ENCODE measurements at places on chromosomes 12 and 14.
A peak's percentile ranks its signal among the peaks of the same experiment; 100 is the strongest.

DNA sequence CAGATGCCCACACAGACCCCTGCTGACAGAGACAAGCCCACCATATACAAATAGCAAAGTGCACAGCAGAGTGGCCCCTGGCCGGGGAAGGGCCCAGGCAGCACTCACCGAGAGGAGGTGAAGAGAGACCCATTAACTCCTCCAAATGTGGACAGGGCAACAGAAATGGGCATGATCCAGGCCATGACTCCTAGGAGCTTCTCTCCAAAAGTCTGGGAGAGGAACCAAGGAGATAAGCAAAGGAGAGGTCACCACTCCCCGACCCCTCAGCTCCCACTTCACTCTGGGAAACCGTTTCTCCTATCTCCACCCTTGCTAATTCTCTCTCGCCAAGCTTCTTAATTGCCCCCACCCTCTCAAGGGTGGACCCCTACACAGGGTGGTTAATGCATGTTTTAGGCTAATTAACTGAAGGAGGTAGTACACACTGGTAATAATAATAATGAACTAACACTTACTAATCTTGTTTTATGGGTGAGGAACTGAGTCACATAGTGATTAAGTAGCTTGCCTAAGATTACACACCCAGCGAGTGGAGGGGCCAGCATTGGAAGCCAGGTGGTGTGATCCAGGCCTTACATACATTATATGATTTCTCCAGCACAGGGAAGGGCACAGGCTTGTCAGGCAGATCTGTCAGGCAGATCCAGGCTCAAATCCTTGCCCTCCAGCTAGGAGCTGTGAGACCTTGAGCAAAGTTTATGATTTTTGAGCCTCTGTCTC, 18.9 kb upstream of the CEBPE start:
- peak; percentile 37 for DNase-seq

- DNase-seq, result no peak
Observed at GRCh38 chr12:77049767-77050353, 15.5 kb downstream of the E2F7 start.

GRCh38 chr12:46369095-46369473, 3.5 kb downstream of the SLC38A2 start:
- no peak for DNase-seq

- DNase-seq, result no peak
Observed at GRCh38 chr14:58825606-58826005, 187.8 kb downstream of the DACT1 start.

DNA sequence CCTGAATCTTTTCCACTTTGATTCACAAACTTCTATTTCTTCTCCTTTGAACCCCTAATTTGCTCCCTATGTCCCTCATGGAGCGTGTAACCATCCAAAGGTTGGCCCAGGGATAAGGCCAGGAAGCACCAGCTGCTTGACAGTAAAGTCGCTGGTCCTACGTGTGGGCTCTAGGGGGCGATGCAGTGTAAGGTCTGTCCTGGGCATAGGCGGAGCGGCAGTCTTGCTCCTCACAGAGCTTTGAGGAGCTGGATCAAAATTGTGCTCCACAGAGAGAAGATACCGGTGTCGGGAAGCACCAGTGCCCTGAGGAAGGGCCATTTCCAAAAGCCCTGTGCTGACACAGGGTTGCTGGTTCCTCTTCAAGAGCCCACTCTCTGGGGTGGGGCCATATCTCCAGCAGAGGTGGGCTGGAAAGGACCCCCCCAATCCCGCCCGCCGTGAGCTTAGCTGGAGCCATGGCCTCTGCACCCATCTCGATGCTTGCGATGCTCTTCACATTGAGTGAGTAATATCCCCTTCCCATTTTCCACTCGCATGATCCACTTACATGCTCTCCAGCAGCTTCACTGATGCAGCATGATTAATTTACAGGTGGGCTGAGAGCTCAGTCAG, 49.9 kb upstream of the OR4E1 start:
- peak; percentile 85 for DNase-seq

DNA sequence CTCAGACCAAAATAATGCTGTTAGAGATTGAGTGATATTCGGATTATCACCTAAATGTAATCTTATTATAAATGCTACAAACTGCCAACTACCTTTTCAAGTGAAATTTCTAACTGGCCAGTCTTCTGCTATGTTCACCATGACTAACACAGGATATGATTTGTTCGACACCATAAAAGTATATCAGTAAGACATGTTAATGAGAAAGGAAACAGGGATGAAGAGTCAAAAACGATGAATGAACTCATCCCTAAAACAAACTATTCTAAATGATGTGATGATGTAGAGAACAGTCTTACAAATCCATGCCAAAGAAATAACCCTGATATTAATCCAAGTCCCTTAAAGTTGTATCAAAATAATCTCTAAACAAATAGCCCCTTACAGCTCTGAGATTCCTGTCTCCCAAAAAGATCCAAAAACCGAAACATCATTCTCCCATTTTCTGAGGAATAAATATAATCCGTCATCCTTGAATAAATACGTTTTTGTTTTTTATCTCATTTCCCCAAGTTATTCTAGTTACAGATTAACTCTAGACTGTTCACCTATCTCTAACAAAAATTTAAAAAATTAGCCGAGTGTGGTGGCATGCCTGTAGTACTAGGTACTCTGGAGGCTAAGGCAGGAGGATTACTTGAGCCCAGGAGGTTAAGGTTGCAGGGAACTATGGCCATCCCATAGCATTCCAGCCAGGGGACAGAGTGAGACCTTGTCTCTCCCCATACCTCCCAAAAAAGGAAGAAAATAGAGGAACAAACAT, 9.1 kb downstream of the SCAF11 start:
- no peak for DNase-seq

GRCh38 chr12:69106482-69107118, 132.8 kb upstream of the CPSF6 start:
- DNase-seq, result no peak

GRCh38 chr14:76720382-76720813, 40.9 kb upstream of the VASH1 start:
- peak; percentile 64 for DNase-seq

- no peak for DNase-seq
Observed at GRCh38 chr14:31271648-31272047, 64.1 kb upstream of the HECTD1 start.

GRCh38 chr12:3797531-3798048, 44.7 kb upstream of the CRACR2A start:
- no peak for DNase-seq

DNA sequence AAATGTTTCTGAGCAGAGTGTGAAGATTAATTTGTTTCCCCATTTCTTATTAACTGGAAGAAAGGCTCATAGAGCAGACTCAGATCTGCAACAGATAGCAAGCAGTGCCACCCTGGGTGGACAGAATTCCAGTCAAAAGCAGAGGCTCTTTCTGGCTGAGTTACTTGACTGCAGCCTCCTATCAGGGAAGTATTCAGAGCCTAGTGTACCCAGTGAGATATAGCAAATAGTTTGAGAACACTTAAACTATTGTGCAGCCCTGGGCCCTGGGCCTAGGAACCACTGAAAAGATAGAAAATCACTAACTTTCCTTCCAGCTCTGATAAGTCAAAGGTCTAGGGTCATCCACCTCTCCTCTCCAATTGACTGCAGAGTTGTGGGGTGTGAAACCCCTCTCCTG, 11.2 kb upstream of the AQP2 start:
- no peak for DNase-seq

GRCh38 chr12:38141239-38141638, 175.3 kb upstream of the ALG10B start:
- DNase-seq, result no peak

GRCh38 chr14:96917442-96917963, 120.3 kb downstream of the VRK1 start:
- no peak for DNase-seq

GRCh38 chr12:93895089-93895445, 217.9 kb downstream of the CRADD start:
- no peak for DNase-seq

DNA sequence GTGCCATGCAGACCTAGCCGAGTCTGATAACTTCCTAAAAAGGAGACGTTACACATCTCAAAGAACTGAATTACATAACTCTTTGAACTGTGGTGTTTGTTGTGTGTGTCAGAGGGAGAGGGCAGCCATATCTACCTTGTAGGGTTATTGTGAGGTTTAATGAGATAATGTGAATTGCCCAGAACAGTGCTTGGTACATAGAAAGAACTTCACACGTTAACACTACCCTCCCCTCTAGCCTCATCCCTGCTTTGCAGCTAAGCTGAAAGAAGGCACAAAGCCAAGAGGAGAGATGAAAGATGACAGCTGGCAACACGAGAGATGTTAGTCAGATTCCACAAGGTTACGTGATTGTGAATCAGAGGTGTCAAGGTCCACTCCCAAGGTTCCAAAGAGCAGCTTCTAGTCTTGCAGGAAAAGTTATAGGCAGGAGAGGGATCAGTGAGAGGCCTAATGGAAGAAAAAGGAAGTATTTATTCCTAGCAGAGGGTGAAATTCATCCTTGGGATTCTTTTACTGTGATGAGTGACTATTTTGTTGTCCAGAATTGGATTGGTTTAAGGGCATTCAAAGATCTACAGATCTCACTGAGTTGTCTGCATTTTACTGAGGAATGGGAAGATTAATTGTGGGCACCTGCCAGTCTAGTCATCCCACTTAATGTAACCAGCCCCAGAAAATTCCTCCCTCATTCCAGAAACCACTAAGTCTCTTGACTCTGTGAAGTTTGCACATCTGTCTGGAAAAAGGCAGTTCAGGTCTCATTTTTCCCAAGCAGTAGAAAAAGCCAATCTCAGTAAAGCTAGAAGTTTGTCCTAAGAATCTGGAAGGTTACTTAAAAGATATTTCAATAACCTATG, 25.9 kb upstream of the WNK1 start:
- DNase-seq, result no peak

DNA sequence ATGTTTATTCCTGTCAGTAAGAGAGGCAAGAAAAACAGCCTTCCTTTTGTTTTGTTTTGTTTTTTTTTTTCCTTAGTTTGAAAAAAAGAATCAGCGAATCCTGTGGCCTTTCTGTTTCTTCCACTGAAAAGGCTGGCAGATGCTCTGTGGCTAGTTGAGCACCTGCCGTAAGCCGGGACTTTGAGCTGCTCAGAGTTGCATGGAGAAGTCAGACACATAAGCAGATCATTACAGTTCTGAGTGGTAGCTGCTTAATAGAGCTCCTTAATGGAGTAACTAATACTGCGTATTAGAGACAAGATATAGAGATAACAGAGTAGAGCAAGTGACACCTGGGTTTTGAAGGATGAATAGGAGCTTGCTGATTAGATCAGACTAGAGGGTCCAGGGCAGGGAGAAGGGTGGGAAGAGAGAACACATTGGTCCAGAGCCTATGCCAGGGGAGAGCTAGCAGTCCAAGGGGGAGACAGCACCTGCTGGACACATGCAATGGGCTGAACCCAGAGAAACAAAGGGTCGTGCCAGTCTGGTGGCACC, 129.4 kb downstream of the TSPAN9 start:
- no peak for DNase-seq

DNA sequence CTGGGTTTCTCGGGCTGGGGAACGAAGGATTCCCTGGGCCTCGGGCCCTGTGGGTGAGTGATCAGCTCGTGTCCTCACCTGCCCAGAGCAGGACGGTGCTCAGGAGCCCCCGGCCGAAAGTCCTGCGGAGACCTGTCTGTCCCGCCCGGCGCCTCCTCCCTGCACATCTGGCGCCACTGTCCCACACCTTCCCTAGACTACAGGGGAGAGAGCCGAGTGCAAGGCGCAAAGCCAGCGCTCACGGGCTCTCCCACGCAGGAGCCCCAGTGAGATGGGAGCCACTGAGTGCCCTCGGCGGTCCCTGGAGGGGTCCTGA, 13.1 kb upstream of the TEX22 start:
- DNase-seq, result no peak

- no peak for DNase-seq
Observed at GRCh38 chr14:32350020-32350419, 20.9 kb downstream of the AKAP6 start.

- DNase-seq, result no peak
Observed at GRCh38 chr14:35140718-35141581, 18.6 kb downstream of the PRORP start.

- no peak for DNase-seq
Observed at GRCh38 chr12:77861317-77861716, 30.6 kb downstream of the NAV3 start.

DNA sequence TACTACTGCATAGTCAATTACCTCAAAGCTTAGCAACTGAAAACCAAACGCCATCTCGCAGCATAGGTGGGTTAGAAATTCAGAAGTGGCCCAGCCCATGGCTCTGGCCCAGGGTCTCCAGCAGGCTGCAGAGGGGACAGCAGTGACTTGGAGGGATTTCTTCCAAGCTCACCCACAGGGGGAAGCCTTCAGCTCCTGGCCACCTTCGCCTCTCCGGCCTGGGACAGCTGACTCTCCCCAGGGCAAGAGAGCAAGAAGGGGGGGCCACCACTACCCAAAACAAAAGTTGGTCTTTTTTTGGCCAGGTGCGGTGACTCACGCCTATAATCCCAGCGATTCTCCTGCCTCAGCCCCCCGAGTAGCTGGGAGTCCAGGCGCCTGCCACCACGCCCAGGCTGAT, 32.2 kb upstream of the ANKRD9 start:
- DNase-seq, result peak; percentile 68

DNA sequence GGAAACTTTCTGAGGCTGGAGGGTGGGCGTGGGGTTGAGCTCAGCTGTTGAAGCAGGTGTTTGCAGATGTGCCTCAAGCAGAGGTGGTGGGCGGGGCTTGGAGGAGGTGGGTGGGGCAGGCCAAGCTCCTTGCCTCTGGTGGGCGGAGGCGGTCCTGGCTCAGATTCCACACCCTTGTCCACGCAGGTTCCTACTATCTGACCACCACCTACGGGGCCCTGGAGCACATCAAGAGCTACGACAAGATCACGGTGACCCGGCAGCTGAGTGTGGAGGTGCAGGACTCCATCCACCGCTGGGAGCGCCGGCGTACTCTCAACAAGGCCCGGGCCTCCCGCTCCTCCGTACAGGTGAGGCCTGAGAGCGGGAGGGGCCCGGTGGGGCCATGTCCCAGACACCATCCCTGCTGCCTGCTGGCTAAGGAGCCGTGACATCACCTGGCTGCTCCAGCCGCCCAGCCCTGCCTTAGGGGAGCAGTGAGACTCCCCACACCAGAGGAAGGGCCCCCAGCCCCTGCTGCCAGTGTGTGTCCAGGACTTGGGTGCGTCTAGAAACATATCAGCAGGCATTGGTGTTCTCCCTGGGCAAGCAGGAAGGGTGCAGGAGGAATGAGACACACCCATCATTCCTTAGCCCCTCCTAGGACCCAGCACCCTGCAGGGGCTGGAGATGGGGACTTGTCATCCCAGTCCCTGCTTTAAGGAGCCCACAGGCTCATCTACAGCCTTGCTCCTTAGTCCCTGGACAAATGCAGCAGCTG, 63.4 kb downstream of the LGMN start:
- DNase-seq, result no peak

- DNase-seq, result no peak
Observed at GRCh38 chr14:56554301-56554700, 25.3 kb upstream of the TMEM260 start.

DNA sequence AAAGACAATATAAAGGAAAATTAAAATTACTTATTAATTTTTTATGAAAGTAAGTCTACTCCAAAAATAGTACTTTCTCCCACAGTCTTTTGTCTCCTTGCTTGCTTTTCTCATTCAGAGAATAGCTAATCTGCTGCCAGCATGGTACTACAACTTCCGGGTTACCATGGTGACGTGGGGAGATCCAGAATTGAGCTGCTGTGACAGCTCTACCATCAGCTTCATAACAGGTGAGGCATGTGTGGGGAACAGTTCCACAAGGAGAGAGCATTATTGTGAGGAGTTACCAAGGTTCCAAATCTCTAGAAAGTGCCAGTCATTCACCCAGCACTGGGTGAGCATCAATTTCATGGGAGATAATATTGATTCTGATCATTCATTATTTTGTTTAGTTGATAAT, 197.8 kb downstream of the PTPRO start:
- DNase-seq, result no peak

- peak; percentile 77 for DNase-seq
Observed at GRCh38 chr14:64340560-64341196, 46.5 kb upstream of the ESR2 start.
